Activated naive CD4-positive, alpha-beta T cell (primary cell): ENCODE measurements at places on chromosomes 7 and 10.

DNA sequence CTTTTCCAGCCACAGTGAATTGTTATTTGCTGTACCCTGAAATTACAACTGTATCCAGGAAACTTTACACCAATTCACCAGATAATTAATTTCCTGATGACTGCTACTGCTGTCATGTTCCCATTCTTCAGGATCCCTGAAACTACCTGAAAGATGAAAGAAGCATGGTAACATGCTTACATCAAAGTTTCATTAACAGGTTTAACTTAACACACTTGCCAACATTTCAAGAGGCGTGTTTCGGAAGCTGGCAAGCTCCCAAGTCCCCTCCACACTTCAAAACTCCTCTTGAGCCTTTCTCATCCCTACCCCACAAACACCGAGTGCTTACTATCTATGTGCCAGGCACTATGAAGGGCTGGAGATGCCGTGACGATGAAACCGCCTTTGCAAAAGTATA lies 88.6 kb downstream of the MPP7 start:
- no peak for DNase-seq

- no peak for DNase-seq
Measured at GRCh38 chr10:72800000-72800740, 93.4 kb upstream of the OIT3 start.

DNA sequence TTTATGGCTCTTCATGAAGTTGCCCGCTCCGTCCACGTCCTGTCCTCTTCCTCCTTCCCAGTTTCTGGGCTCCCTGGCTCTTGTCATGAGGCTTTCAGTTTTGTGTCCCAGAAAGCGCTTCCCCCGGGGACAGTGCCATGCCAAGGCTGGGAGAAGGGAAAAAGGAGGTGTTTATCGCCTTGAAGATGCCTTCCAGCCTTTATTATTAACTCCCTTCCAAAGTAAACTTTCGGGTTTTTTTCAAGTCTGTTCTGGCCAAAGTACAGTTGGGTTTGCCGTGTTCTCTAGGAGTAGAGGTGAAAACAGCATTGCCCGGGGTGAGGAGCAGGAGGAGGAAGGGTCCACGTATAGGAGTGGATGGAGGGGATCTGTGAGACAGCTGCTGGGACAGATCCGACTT lies 117.2 kb downstream of the CUX1 start:
- no peak for DNase-seq

- DNase-seq: no peak
Measured at GRCh38 chr10:43057831-43058340, 19.0 kb upstream of the RET start.

- no peak for DNase-seq
Measured at GRCh38 chr10:1669433-1669832, 67.9 kb downstream of the ADARB2 start.

DNA sequence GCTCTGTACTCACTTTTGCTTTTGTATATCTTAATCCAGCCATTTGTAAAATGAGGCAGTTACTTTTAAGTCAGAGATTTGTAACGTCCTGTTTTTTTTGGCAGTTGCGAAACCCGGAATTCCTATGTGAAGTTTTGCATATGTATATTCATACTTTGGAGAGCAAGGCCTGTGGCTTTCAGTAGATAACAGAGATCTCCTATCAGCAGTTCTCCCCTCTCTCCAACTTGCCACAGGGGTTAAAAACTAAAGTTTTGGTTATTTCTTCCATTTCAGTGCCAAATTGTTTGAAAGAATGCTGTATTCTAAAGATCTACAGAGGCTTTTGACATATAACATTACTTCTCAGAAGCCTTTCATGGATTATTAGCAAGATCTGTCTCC lies 102.4 kb downstream of the EXOC4 start:
- DNase-seq: no peak

DNA sequence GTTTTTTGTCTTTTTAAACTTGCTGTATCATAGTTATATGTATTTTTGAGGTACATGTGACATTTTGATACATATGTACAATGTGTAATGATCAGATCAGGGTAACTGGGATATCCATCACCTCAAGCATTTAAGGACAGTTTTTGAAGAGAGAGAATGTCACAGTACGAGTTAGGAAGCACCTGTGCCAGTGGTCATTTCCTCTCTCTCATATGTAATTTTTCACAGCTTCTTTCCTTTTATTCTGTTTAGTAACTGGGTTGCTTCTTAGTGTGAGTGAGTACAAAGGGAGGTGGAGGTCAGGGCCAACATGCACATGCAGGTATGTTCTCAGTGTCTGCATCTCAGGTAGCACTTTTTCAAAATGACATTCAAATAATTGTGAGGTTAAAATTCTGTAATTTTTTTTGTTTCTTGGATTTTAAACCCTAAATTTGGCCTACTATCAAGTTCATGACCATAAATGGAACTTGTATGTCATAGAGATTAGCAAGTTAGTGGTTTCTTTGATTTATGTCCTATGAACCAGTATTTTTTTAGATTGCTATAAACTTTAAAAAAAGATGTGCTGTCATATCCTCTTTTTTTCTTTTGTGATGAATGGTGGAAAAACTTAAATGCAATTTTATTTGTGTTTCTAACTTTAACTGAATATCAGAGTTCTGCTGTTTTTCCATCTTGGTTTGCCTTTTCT lies 42.7 kb downstream of the SNX10 start:
- DNase-seq: no peak

DNA sequence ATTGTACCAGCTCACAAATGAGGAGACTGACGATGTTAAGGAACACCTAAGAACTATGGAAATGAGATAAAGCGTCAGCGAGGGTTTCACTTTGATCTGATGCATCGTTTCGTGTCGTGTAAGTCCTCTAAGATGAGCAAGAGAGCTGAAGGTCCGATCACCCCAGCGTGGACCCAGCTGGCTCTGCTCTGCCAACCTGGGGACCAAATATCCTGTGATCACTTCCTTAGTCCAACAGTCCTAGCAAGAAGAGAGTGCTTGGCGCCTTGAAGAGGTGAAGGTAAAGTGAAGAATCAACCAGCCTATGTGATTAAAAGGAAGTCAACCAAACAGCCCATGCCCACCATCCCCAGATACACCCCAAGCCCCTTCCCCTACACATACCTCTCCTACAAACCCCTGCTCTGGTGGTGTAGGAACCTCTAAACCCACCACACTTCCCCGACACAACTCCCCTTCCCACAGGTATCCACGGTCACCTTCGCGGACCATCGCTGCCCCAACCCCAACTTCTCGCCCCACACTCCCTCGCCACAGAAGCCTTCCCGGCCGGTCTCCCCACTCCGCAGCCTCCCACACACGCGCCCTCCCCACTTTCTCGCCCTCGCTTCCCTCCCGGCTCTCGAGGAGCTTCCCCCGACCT lies 722 bp downstream of the UPF2 start:
- no peak for DNase-seq

GRCh38 chr10:8407501-8408021 lies 353.1 kb downstream of the GATA3 start:
- no peak for DNase-seq

- no peak for DNase-seq
Measured at GRCh38 chr10:15814565-15814964, 45.7 kb downstream of the MINDY3 start.

- no peak for DNase-seq
Measured at GRCh38 chr7:2287745-2288144, 26.5 kb downstream of the SNX8 start.

DNA sequence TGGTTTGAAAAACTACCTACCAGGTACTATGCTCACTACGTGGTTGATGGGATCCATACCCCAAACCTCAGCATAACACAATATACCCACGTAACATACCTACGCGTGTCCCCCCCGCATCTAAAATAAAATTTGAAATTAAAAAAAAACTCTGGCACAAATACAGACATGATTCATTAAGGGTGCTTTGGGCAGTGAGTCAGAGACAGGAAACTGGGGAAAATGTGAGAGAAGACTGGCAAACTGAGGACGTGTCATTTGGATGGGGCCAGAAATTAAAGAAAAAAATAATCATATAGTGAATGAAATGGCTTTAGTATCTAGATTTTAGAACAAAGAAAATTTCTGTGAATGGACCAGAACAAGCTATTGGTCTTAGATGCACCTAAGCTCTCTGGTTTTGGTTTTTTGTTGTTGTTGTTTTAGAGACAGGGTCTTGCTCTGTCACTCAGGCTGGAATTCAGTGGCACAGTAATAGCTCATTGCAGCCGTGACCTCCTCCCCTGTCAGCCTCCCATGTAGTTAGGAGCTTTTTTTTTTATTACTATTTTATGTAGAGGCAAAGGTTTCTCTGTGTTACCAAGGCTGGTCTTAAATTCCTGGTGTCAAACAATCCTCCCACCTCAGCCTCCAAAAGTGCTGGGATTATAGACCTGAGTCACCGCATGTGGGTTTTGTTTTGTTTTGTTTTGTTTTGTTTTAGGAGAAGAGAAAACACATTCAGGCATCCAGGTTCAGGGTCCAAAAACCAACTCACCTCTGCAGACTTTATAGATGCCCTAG lies 5.9 kb upstream of the PRSS58 start:
- no peak for DNase-seq

DNA sequence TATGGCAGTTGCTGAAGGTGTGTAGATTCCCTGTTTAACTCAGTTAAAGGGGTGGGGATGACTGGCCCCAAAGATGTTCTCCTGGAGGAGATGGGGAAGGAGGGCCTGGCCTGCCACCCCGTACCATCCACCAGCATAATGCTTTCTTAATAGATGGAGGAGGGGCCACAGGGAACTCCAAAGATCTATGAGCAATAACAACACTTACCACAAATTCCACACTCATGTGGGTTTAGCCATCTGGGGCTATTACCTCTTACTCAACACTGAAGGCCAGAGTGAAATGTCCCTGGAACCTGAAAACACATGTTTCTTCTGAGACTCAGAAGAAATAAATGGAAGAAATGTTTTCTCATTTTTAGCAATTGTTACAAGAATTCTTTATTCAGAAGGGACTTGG lies 259.0 kb downstream of the CXCL12 start:
- no peak for DNase-seq

DNA sequence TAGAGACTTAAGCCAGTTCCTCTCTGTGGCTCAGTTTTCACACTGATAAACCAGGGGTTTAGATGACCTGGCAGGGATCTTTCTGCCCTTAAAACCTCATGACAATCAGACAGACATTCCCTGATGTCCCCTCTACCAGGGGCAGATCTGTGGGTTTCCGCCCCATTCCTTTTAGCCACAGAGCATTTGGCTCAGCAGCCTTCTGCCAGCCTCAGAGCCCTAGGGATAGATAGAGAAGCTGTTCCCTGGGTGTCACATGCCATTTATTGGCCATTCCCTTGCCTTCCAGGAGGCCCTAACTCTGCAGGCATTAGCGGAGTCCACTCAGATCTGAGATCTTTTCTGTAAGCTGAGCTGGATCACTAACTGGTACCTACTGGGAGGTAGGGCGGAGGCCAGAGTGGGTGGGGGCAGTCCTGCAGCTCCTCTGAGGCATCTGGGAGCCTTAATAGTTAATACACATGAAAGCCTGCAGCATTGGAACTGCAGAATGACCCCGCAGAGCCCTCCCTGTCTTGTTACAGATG lies 101.5 kb downstream of the ZMIZ1 start:
- no peak for DNase-seq

DNA sequence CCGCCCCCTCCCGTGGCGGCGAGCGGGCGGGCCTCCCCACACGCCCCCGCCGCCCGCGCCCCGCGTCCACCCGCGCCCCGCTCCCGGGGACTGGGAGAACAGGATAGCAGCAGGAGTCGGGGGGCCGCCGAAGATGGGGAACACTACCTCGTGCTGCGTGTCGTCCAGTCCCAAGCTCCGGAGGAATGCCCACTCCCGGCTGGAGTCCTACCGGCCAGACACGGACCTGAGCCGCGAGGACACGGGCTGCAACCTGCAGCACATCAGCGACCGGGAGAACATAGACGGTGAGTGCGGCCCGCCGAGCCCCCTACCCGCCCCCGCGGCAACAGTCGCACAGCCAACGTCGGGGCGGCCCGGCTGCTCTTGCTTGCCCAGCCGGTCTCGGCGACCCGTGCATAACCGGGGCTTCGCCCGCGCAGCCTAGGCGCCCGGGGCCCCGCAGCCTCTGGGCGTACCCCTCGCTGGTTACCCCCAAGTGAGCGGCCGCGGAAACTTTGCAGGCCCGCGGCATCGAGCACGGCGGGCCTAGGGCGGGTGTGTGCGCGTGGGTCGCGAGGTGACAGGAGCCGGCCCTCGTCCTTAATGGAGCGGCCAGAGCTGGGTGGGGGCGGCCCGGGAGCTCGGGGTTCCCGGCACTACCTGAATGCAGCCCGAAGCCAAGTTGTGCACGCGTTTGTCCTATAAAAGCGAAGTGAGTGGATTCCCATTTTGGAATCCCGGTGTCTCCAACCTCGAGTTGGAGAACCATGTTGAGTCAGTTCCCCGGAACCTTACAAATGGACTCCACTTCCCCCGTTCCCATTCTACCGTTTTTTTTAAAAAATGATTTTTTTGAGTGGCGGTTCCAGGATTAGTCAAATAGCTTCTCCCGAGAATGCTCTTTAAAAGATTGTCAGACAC lies 863 bp downstream of the CCNY start:
- DNase-seq: no peak

GRCh38 chr10:110273474-110273873 lies 31.2 kb downstream of the SMNDC1 start:
- DNase-seq: no peak

DNA sequence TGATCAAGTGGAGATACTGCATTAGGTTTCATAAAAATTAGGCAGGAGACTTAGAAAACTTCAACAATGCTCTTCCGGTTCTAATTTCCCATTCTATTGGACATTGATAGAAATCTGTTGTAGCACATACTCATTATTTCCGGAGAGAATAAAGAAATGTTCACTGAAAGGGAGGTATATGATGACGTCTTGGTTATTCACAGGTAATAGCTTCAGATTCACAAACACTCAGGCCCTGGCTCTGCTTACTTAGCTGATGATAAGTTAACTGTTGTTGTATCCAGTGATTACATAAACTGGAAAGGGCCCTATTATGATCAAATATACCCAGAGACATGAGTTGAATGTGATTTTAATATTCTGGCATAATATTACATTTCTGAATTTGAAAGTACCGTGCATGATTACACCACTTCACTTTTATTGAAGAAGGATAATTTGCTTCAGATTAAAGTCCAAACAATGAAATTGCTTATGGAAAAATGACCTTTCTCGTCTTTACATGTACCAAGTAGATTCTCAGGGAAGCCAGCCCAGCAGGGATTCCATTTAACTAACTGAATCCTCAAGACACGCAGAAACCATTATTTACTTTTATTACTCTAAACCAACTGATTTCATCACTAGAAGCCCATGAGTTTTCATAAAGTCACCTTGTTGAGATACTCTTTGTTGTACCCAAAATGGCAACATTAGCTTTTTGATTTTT lies 288.0 kb upstream of the PITRM1 start:
- no peak for DNase-seq

DNA sequence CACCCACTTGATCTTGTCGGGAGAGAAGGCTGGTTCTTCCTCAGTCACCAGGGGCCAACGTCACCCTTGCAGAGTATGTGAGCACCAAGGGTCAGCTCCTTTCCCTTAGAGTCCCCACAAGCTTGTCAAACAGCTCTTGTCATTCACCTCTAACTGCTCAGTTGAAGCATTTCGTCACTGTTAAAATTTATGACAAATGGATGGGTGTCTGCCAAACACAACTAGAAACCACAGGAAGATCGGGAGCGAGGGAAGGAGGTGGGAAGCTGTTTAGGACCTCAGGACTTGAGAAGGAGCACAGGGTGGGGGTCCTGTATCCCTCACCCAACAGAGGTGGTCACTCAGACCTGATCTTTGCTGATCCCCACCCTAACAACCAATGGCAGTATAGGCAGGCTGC lies 373.3 kb upstream of the IGFBP3 start:
- no peak for DNase-seq
